ENCODE measurements at places on chromosomes 1 and 21.

GRCh38 chr1:190476321-190476720, 1.3 kb downstream of the BRINP3 start:
- no peak for DNase-seq

- DNase-seq, result no peak
These were observed 7.7 kb downstream of the ARHGEF2 start for GRCh38 chr1:155970531-155971167.

GRCh38 chr1:18805925-18806849, 53.3 kb downstream of the TAS1R2 start:
- no peak for DNase-seq

- DNase-seq, result no peak
These were observed 49.3 kb downstream of the RAB3GAP2 start for GRCh38 chr1:220222939-220223338.

DNA sequence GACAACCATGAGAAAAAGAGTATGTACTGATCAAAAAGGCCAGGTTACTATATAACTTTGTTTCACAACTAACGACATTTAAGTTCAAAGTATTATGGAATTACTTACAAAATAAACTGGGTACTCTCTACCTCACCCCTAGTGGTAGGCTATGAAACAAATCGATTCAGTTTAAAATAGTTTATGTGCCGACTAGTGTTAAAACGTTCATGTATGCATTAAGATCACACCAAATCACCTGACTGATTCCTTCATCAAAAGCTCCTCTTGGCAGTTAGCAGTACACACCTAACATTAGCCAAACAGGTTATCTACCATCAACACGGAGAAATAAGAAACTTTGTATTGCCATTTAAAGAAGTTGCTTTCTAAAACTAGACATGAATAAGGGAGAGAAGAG, 137.1 kb downstream of the AKT3 start:
- no peak for DNase-seq

DNA sequence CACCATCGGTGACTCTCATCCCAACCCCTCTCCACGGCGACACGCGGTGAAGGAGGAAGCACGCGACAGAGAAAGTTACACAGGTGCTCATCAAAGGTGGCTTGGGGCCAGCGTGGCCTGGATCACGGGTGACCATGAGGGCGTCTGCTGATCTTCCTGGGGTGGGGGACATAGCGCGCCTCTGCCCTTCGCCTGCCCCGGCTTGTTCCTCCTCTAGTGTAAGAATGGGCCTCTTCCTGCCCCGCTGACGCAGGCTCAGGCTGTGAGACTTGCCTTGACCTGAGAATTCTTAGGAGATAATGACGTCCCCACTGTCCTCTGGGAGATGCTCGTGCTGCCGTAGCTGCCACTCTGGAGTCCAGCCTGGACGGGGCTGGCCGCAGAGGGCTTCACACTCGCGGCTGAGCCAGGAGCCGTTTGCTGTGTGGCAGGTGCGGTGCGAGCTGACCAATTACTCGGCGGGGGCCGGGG, 39.0 kb upstream of the TMEM52 start:
- DNase-seq, result no peak

DNA sequence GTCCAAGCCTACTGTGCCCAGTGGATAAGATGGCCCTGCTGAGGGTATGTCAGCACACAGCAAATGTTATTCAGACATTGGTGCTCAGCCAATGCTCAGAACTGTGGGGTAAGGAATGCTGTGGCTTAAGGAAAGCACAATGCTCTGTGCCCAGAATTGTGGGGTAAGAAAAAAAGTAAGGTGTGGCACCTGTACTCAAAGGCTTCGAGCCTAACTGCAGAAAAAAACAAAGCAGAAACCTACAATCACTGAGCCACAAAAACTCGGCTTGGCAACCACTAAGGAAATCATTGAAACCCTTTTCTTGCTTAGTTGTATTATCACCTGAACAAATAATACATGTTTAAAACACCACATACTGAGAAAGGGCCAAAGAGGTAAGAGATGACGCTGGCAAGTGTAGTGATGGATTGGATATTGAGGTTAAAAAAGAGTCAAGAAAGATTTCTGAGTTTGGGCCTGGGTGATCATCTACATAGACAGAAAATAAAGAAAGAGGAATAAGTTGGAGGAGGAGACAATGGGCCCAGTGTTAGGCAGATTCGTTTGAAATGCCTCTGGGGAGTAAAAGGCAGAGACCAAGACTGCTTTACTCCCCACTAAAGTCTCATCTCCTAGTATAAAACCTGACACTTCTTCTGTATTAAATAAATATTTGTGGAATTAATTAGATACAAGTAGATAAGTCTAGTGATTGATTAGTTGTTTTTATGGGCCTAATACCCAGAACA, 25.9 kb upstream of the ATP1A1 start:
- DNase-seq, result no peak

DNA sequence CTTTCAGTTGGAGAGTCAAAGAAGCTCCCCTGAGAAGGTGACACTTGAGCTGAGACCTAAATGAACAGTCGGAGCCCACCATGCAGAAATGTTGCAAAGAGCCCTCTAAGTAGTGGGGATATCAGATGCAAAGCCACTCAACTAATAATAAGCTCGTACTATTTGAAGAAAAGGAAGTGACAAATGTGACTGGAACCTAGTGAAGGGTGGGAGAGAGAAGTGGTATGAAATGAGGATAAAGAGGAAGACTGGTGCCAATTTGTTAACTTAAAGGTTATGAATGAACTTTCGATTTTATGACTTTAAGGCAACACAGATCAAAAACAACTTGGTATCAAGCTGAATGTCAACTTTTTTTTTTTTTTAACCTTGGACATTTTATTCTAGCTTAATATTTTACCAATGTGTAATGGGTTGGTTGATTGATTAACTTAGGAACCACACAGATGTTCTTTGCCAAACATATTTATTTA, 14.7 kb downstream of the LYPLAL1 start:
- no peak for DNase-seq
